ENCODE measurements at places on chromosomes 3 and 15. TPM values are rescaled to one million over a fixed set of nuclear protein-coding genes. Genes with fewer than 3 reads are reported as not detected.
A peak's percentile ranks its signal among the peaks of the same experiment; 100 is the strongest.

Gene ASB14
- total RNA-seq, result not detected

Gene CLDN1
- 1.4 TPM for total RNA-seq

Gene NIPA2
- 61.0 TPM for total RNA-seq

Gene GPR87
- total RNA-seq, result not detected

Gene ASB7
- 16.1 TPM for total RNA-seq

Gene COLQ
- total RNA-seq, result 5.4 TPM

Gene SLC6A20
- 0.47 TPM for total RNA-seq

Gene IL12A
- total RNA-seq, result 1.9 TPM

DNA sequence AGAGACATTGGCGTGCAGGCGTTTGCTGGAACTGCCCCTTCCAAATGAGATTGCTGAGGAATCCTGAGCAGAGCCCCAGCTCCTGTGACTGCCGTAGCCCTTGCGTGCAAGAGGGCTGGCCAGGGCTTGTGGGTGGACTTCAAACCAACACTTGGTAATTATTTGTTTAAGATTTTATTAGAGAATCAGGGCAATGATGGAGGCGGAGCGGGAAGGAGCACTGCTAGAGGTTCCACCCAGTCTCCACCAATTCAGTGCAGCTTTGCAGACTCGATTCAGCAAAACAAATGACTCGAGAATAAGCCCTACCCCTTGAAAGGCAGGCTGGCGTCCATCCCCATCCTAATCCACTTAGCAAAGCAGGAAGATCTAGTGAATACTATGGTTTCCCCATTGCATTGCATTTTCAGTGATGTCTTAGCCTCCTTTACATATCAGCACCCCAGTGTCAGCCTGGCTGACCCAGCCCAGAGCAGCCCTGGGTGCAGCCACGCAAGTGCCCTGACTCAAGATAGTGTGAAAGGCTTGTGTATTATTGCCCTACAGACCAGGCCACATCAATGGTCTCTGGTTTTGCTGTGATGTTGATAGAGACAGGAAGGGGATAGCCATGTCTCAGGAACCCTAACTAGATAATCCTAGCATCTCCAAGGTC is 26.0 kb downstream of the GLDN start:
- no peak overlapping the region for H3K4me3 ChIP-seq
- DNase-seq, result no peak
- no peaks in the 10 kb centered on the region for H3K4me1 ChIP-seq
- H3K27ac ChIP-seq, result no peak overlapping the region
- no peaks in the 10 kb centered on the region for H3K27me3 ChIP-seq
- no peaks in the 10 kb centered on the region for H3K36me3 ChIP-seq

DNA sequence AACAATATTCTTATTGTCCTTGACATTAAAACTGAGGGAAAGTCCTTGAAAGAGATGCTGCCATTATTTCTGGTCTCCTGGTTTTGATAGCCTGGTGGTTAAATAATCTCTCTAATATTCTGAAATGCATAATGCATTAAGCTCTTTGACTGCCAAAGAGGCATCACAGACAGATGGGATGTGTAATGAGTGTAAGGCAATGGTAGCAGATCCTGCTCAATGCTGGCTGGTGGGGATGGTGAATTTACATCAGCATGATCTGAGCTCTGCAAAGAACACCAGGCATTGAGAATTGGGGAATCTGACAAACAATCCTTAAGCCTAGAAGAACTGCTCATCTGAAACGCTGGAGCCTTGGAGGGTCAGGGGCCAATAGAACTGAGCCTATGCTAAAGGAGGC is 528.6 kb upstream of the LMCD1 start:
- DNase-seq, result no peak
- no peak overlapping the region for H3K27ac ChIP-seq
- no peaks in the 10 kb centered on the region for H3K4me1 ChIP-seq
- H3K36me3 ChIP-seq, result no peaks in the 10 kb centered on the region
- H3K27me3 ChIP-seq, result no peaks in the 10 kb centered on the region

- no peaks in the 10 kb centered on the region for H3K36me3 ChIP-seq
Observed at GRCh38 chr3:67522081-67522480, 132.3 kb downstream of the SUCLG2 start.

DNA sequence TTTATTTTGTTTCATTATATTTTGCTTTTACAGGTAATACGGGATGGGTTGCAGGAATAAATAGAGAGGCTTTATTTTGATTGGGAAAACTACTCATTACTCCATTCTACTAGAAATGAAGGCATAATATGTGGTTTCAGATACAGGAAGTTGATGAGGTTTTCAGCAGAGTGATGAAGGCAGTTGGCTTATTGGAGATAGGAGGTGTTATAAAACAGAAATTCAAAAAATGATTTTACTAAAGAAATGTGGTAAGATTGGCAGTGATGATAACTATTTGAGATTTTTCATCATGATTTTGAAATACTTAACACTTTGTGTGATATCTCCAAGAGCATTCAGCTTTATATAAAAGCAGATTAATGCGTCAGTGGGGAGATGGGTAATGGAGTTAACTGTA is 1445.7 kb upstream of the CADM2 start:
- no peak for DNase-seq
- H3K27ac ChIP-seq, result no peak overlapping the region
- no peaks in the 10 kb centered on the region for H3K27me3 ChIP-seq

- H3K36me3 ChIP-seq, result no peaks in the 10 kb centered on the region
- no peaks in the 10 kb centered on the region for H3K4me1 ChIP-seq
- H3K4me3 ChIP-seq, result no peak overlapping the region
- no peak for DNase-seq
Observed at GRCh38 chr3:132898141-132898540, 140.1 kb upstream of the TMEM108 start.

- peaks cover 10% of the 10 kb centered on the region for H3K4me1 ChIP-seq
- DNase-seq, result no peak
- H3K36me3 ChIP-seq, result no peaks in the 10 kb centered on the region
- H3K27ac ChIP-seq, result no peak overlapping the region
Observed at GRCh38 chr3:126050050-126050392, 33.9 kb downstream of the SLC41A3 start.

GRCh38 chr15:40309344-40309862 is 1.7 kb upstream of the PLCB2 start:
- no peak overlapping the region for H3K4me3 ChIP-seq
- H3K36me3 ChIP-seq, result no peaks in the 10 kb centered on the region
- peak; percentile 75 for DNase-seq
- H3K27ac ChIP-seq, result peak overlapping the region; percentile 92
- no peaks in the 10 kb centered on the region for H3K27me3 ChIP-seq
- H3K4me1 ChIP-seq, result peaks cover 81% of the 10 kb centered on the region

GRCh38 chr15:100778831-100779288 is 100.8 kb upstream of the ALDH1A3 start:
- H3K4me1 ChIP-seq, result no peaks in the 10 kb centered on the region
- H3K36me3 ChIP-seq, result no peaks in the 10 kb centered on the region
- peaks cover 8% of the 10 kb centered on the region for H3K27me3 ChIP-seq

DNA sequence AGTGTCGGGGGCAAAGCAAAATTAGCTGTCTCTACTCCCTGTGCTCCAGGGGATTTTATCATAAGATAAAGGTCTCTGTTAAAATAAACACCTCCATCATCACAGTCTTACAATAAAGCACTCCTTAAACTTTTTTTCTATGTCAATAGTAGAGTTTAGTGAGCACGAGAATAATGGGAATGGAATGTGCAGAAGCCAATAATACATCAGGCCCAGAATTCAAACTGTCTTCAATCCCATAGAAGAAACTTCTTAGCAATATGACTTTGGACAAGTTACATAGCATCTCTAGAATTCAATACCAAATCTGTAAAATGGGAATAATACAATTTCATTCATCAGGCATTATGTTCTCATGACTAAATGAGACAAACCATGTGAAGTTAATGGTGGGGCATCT is 49.0 kb upstream of the EPHA3 start:
- H3K27ac ChIP-seq, result no peak overlapping the region
- H3K4me3 ChIP-seq, result no peak overlapping the region
- no peaks in the 10 kb centered on the region for H3K27me3 ChIP-seq
- DNase-seq, result no peak
- no peaks in the 10 kb centered on the region for H3K4me1 ChIP-seq
- no peaks in the 10 kb centered on the region for H3K36me3 ChIP-seq

DNA sequence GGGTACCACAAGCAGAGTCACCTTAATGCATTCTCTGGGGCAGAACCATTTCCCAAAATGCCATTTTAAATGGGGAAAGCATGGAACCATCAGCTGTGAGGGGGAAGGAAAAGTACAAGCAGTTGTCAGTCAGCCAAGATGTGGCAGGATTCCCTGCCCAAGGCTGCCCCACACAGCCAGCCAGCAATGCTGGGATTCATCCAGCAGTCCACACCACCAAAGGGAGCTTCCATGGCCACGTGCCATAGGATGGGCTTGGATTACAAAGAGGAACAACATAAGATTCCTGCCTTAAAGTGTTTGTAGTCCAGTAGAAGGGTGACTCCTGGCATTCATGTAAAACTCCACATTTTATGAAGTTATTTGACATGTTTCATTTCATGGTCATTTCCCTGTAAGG is 233.3 kb downstream of the SHOX2 start:
- no peaks in the 10 kb centered on the region for H3K36me3 ChIP-seq
- DNase-seq, result no peak
- H3K4me3 ChIP-seq, result no peak overlapping the region
- no peak overlapping the region for H3K27ac ChIP-seq

- peak overlapping the region; percentile 100 for H3K27ac ChIP-seq
- H3K4me3 ChIP-seq, result peak overlapping the region; percentile 97
- H3K4me1 ChIP-seq, result peaks cover 86% of the 10 kb centered on the region
- no peaks in the 10 kb centered on the region for H3K27me3 ChIP-seq
- DNase-seq, result peak; percentile 81
Observed at GRCh38 chr3:5188419-5189221, 1.1 kb downstream of the EDEM1 start.

DNA sequence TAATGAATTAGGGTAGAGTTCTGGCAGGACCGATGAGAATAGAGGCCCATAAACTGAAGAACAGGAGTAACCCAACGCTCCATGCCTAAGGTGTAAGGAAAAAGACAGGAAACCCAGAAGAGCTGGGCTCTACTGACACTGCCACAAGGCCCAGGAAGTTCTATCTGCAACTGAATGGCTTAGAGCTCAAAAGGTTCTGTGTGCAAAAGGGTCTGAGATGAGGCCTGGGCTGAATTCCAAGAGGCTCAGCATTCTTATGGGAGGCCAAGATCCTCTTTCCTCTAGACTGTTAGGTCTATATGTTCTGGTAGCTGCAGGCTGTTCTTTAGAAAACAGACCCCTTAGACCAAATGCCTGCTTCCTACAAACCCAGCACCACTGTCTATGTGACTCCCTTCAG is 30.5 kb upstream of the PRSS50 start:
- H3K4me3 ChIP-seq, result no peak overlapping the region
- H3K4me1 ChIP-seq, result no peaks in the 10 kb centered on the region
- no peak overlapping the region for H3K27ac ChIP-seq
- no peaks in the 10 kb centered on the region for H3K36me3 ChIP-seq
- no peaks in the 10 kb centered on the region for H3K27me3 ChIP-seq

GRCh38 chr3:134029734-134030378 is at the start of gene SLCO2A1:
SLCO2A1 (minus strand) TSS chr3:134029925; CDS start chr3:134029802, 123 bp downstream.
- H3K4me1 ChIP-seq, result peaks cover 27% of the 10 kb centered on the region
- peak within 1 kb of the TSS; percentile 60 for H3K27ac ChIP-seq

- no peaks in the 10 kb centered on the region for H3K27me3 ChIP-seq
- peaks cover 26% of the 10 kb centered on the region for H3K36me3 ChIP-seq
- H3K27ac ChIP-seq, result no peak overlapping the region
Observed at GRCh38 chr15:39951561-39951960, 17.6 kb downstream of the EIF2AK4 start.

GRCh38 chr3:146072824-146073223 is 88.2 kb downstream of the PLOD2 start:
- H3K27ac ChIP-seq, result no peak overlapping the region
- DNase-seq, result no peak
- H3K4me1 ChIP-seq, result no peaks in the 10 kb centered on the region

GRCh38 chr3:72041511-72041910 is 256.6 kb upstream of the PROK2 start:
- no peaks in the 10 kb centered on the region for H3K27me3 ChIP-seq
- no peaks in the 10 kb centered on the region for H3K36me3 ChIP-seq
- no peaks in the 10 kb centered on the region for H3K4me1 ChIP-seq
- H3K27ac ChIP-seq, result no peak overlapping the region

GRCh38 chr3:110393941-110394340 is 677.7 kb upstream of the NECTIN3 start:
- no peak for DNase-seq
- no peak overlapping the region for H3K4me3 ChIP-seq
- no peaks in the 10 kb centered on the region for H3K36me3 ChIP-seq

GRCh38 chr3:140178482-140178881 is 243.5 kb downstream of the CLSTN2 start:
- no peaks in the 10 kb centered on the region for H3K4me1 ChIP-seq
- no peak overlapping the region for H3K27ac ChIP-seq
- no peak for DNase-seq
- H3K4me3 ChIP-seq, result no peak overlapping the region
- no peaks in the 10 kb centered on the region for H3K36me3 ChIP-seq
- H3K27me3 ChIP-seq, result no peaks in the 10 kb centered on the region

DNA sequence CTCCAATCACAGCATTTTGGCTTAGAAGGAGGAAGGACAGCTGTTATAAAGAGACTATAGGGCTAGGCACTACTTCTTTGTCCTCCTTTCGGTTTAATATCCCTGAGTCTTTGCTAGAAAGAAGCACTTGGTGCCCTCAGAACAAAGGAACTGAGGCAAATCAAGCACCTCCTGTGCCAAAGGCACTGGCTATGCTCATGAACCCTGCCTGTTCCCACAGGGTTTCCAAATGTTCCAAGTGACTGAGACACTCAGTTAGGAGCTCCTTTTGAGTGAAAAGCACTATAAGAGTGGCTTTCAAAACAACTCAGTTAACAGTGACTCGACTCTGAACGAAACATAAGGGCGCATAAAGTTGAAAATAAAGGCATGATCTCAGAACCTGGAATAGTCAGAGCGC is 25.0 kb downstream of the TBC1D2B start:
- peak overlapping the region; percentile 77 for H3K27ac ChIP-seq
- H3K36me3 ChIP-seq, result peaks cover 35% of the 10 kb centered on the region
- peaks cover 87% of the 10 kb centered on the region for H3K4me1 ChIP-seq
- H3K27me3 ChIP-seq, result no peaks in the 10 kb centered on the region

DNA sequence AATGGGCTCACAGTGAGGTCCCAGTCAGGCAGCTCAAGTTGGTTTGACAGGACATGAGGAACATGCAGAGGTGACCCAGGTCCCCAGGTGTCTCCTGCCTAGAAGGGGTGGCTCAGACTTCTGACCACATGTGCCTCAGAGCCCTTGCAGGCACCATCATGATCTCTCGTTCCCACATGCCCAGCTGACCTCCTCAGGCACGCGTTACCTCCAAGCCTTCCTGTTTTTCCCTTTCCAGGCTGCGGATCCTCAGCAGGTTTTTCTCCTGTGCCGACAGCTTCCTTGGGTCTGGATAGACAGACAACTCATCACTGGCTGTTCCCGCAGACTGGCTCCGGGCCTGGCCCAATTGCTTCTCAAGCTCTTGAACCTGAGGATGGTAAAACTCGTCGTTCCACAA is 30.4 kb downstream of the CCDC13 start:
- H3K4me1 ChIP-seq, result peaks cover 12% of the 10 kb centered on the region
- no peaks in the 10 kb centered on the region for H3K36me3 ChIP-seq
- H3K27me3 ChIP-seq, result no peaks in the 10 kb centered on the region
- no peak overlapping the region for H3K27ac ChIP-seq

Measured in spleen (tissue), 13 donors.